ENCODE measurements at places on chromosomes 16 and 17. TPM values are rescaled to one million over a fixed set of nuclear protein-coding genes. Genes with fewer than 3 reads are reported as not detected.

DNA sequence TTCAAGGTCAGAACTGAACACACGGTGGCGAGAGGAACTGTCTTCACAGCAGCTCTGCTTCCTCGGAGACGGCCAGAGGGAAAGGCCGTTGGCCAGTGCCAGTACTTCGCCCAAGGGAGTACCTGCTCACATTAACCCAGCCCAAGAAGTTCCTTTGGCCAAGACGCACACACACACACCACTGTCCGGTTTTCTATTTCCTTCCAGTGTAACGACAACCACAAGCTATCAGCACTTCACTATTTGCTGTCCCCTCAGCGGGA is 744 bp upstream of the GGNBP2 start:
- DNase-seq: peak; percentile 41

Gene ZNF267
- 14.1 TPM for polyA plus RNA-seq

Gene WFDC1
- 3.1 TPM for polyA plus RNA-seq

DNA sequence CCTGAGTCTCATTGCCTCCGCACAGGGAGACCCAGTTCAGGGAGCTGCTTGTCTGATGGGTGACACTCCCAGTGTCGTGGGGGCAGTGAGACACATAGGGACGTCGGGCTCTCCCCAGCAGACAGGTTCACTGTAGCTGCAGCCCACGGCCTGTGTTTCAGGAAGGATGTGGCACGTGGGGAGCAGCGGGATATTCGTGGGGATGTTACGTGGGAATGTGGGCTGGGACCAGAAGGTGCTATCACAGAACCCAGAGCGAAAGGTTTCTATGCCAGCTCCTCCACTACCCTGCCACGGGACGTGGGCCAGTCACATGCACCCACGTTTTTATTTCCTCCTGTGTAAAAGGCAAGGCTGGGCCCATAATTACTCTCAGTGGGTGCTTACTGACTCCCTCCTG is 16.3 kb downstream of the CACNA1G start:
- no peak for DNase-seq

Gene EVI2B
- polyA plus RNA-seq: 2.4 TPM

GRCh38 chr17:70102531-70102930 is 27.5 kb downstream of the KCNJ16 start:
- no peak for DNase-seq

- DNase-seq: no peak
These were observed 817.9 kb upstream of the SOX9 start for GRCh38 chr17:71302721-71303549.

DNA sequence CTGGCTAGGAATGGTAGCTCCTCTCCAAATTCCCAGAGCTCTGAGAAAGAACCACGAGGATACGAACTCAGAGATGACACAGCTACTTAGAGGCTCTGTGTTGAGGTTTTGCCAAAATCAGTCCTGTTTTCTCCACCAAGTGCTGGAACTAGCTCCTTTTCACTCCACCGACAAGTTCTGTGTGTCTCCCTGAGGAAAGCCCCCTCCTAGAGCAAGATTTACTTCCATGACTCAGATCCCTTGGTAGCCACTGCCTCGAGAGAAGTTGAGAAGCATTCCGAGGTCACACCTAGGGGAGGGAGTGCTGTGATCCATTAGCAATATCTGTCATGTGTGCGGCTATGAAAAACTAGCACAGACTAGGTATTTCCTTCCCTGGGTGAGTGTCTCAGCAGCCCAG is 30.6 kb downstream of the IL21R start:
- no peak for DNase-seq

DNA sequence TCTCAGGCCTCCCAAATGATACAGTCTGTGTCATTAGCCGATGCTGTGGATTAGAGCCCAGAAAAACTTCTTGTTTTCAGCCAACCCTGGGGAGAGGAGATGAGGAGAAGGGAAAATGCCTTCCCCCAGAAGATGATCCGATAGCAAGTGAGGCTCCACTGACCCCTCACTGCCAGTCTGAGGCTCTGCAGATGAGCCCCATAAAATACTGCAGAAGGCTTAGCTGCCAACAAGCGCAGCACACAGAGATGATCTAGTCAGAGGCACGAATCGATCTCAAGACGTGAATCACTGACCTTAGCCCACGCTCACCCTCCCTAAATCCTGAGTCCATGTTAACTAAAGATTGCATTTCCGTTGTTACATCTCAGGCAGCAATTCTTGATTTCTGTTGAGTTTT is 31.5 kb downstream of the SALL1 start:
- no peak for DNase-seq

Gene ACSF2
- 98.2 TPM for polyA plus RNA-seq

GRCh38 chr17:62110923-62111484 is 45.9 kb upstream of the MED13 start:
- DNase-seq: no peak

DNA sequence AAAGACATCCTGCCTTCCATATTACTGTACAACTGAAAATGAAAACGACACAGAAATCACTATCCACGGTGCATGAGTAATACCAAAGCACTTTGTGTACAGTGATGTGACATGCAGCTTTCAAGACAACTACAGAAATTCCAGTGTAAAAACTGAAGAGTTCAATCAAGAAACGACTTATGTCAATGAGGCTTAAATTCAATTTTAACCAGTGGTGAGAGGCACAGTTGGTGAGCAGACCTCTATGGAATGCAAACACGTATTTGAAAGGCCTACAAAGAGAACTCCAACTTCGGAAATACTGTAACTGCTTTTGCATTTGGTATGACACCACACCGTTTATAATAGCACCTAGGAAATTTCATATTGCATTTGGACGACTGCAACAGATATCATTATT is 87.6 kb downstream of the USP31 start:
- DNase-seq: no peak

- no peak for DNase-seq
These were observed at the start of gene ZDHHC1 for GRCh38 chr16:67415872-67416793. Gene ZDHHC1, minus strand, starts transcription at chr16:67416477. Its CDS starts 8,702 bp downstream, at chr16:67407775.

DNA sequence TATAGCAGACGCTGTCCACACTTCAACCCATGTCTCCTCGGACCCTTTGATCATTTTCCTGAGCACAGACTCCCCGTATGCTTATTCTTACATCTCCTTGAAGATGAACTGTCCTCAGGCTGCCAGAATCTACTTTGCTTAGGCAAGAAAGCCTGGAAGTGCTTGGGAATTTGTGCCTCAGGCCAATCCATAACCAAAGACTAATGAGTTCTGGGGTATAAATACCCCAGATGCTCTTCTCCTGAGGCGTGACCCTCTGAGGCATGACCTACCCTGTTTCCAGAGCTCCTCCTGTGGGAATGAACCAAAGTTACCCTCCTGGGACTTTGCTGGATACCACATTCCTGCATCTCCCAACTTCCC is 10.1 kb upstream of the TEKT3 start:
- no peak for DNase-seq

GRCh38 chr16:83116274-83116892 is 489.6 kb downstream of the CDH13 start:
- no peak for DNase-seq

DNA sequence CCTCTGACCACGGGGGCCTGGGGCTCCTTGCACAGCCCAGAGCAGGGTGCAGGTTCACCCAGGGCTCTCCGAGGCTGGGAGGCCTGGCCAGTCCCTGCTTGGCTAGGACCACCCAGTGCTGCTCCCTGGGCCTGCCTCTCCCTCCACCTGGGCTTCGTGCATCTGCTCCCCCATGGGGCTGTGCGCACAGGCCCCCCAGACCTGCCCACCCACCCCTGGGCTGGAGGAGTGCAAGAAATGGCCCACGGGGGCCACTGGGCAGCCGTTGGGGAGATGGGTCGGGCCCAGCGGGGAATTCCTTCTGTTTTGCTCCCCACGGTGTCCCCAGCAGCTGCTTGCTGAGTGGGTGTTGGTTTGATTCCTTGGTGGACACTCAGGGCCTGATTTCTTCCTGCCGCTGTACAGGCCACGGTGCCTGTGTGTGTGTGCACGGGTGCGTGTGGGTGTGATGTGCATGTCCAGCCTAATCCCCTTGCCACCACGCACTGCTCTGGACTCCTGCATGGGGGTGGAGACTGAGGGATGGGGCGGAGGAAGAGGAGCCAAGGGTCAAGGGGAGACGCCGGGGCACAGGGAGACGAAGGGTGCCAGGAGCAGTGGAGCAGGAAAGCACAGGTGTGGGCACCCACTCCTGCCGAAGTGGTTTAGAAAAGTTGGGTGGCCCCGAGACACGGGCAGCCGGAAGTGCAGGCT is 8.5 kb downstream of the PRSS27 start:
- no peak for DNase-seq

Gene MAP2K6
- 22.6 TPM for polyA plus RNA-seq

GRCh38 chr16:78259873-78260272 is 160.4 kb downstream of the WWOX start:
- no peak for DNase-seq

GRCh38 chr17:37417852-37418251 is 11.2 kb downstream of the TADA2A start:
- no peak for DNase-seq

DNA sequence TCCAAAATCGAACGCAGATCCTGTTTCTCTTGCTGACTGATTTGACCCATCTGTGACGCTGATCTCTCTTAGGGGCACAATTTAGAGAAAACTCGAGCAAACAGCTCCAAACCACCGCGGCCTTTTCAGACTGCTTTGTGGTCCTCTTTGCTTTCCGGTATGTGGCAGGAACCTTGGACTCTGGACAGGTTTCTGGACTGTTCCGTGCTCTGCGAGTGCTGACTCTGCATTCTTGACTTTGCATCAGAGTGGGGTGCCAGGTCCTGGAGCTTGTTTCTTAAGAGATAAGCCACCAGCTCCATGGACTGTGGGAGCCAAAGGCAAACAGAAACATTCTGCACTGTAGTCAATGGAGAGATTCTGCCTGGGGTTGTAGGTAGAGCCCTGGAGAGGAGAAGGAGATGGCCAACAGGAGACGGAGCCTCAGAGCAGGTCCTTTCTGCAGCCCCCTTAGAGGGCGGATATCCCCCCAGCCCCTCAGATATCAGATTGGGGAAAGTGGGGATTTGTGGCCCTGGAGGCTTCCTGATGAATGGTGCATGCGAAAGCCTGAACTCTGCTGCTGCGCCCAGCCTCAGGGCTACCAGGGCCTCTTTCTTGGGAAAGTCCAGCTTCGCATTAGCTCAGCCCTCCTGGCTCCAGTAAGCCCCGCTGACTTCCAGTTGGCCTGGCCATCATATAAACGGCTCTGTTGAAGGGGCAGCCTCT is 65.6 kb downstream of the WIPI1 start:
- no peak for DNase-seq

Gene CDK10
- 97.2 TPM for polyA plus RNA-seq

DNA sequence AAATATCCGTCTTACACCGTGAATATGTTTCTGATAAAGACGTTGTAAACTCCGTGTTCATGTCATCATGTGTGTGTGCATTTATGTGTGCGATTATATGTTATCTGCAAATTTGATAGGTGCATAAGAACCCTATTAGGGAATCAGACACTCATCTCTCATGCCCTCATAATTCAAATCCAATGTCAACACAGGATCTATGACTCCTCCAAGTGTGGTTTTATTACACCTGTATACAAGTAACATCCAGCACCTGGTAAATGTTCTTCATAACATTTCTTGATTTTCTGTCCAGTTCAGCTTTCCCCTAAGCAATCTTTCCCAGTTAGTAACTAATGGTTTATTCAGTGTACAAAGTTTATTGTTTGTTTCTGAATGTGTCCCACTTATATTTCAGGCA is 681.9 kb downstream of the CDH11 start:
- no peak for DNase-seq

Gene CCL4
- polyA plus RNA-seq: 0.52 TPM

- no peak for DNase-seq
These were observed 4.3 kb upstream of the NXN start for GRCh38 chr17:983921-984320.

DNA sequence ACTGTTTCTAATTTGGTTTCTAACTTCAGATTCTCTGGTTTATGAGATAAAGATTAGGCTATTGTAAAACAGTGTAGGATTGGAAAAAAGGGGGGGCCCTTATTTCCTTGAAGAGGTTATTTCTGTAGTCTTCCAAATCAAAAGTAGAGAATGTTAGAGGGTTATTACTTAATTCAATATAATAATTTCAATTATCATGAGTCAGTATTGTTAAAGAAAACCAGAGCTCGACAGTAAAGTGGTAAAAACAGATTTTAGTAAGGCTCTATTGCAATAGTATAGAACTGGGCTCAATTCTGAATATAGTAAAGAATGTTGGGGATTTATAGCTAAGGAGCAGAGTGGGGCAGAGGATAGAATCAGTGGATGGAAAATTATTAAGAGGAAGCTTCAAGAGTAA is 140.0 kb downstream of the TANC2 start:
- DNase-seq: no peak

GRCh38 chr17:6187836-6188235 is 117.7 kb downstream of the WSCD1 start:
- DNase-seq: no peak

Measured in left renal cortex interstitium (tissue), 4 donors.